ENCODE measurements at places on chromosomes 7 and 10.

DNA sequence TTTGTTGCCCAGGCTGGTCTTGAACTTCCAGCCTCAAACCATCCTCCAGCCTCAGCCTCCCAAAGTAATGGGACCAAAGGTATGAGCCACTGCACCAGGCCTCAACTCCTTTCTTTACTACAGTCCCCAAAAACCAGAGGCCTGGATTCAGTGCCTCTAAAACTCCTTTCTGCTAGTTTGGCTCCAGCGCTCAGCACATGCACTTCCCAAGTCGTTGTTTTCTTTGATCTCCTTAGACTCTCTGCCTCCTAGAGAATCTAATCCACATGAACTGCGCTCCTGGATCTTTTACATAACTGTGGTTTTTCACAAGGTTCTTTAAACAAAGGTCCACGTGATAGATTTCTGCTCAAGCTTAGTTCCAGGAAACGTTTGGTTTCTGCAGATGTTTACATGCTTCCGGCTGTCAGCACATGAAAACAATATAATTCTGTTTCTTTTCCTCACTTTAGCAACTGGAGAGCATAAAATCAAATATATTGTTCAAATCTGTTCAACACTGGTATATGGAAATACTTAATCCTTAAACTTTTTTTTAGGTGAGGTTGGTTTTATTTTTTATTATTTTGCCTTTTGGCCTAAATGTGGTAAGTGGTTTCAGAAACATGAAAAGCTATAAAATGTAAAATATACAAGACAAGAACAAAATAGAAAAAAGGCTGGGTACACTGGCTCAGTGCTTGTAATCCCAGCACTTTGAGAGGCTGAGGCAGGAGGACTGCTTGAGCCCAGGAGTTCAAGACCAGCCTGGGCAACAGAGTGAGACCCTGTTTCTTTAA lies 270.5 kb upstream of the MKLN1 start:
- DNase-seq, result peak; percentile 81

- no peak for DNase-seq
Measured at GRCh38 chr10:113222207-113222606, 272.2 kb downstream of the TCF7L2 start.

DNA sequence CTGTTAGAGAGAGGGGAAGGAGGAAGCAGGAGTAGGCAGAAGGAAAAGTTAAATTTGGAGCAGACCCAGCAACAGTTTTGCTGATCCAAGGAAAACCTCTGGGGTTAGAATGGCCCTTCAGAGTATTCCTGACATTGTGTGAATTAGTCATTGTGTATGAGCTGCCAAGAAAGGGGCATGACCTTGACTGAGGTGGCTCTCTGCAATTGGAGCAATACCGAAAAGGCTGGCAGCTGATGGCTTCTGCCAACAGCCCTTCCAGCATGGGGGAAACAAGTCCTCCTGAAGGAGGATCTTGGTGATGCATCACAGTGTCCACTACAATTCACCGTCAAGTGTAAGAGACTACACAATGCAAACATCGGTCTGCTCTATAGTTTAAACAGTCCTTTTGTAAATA lies 20.6 kb upstream of the WASL start:
- no peak for DNase-seq

- no peak for DNase-seq
Measured at GRCh38 chr7:95755277-95755934, 16.9 kb upstream of the DYNC1I1 start.

DNA sequence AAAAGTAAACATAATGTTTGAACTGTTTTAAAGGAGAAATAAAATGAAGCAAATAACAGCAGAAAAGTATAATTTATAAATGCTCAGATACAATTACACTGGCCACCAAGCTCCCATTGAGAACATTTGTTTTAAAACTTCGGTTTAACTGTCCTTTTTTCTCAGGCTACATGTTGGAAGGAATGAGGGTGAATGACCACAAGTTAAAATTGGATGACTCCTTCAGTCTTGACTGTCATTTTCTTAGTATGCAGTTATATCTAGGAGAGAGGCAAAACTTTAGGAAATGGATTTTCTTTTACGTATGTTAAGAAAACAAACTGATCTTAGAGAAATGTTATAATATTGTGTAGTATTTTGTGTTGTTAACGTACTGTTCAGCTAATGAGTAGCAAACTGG lies 5.0 kb downstream of the TRIM24 start:
- DNase-seq, result no peak

GRCh38 chr7:148238761-148239325 lies 351.7 kb upstream of the C7orf33 start:
- DNase-seq, result no peak

- no peak for DNase-seq
Measured at GRCh38 chr10:79038841-79039201, 29.9 kb upstream of the ZMIZ1 start.

DNA sequence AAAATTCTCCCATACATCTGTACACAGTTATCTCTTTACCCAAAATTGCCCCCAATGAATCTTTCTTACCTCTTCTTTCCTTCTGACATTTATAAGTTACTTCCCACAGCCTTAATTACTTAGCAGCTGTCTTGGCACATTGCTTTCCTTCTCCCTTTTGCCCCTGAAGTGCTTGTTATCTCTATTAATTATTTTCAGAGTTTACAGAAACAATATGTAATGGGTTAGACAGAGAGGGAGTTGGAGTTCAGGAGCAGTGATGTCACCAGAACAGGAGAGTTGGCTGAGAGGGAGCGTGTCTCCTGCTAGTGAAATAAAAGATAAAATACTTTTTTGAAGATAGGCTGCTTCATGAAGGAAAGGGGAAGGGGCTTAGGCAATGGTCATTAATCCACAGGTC lies 57.4 kb downstream of the ITGB8 start:
- DNase-seq, result no peak

- DNase-seq, result no peak
Measured at GRCh38 chr10:27383595-27384542, 120.2 kb upstream of the RAB18 start.

- DNase-seq, result no peak
Measured at GRCh38 chr7:55413442-55413841, 48.3 kb downstream of the LANCL2 start.

GRCh38 chr10:8056871-8057331 lies 2.4 kb downstream of the GATA3 start:
- no peak for DNase-seq

- no peak for DNase-seq
Measured at GRCh38 chr10:95404864-95405263, 114.1 kb upstream of the PDLIM1 start.

GRCh38 chr7:50085344-50085743 lies 7.7 kb downstream of the ZPBP start:
- no peak for DNase-seq

- DNase-seq, result no peak
Measured at GRCh38 chr7:43671521-43671920, 57.8 kb downstream of the COA1 start.

DNA sequence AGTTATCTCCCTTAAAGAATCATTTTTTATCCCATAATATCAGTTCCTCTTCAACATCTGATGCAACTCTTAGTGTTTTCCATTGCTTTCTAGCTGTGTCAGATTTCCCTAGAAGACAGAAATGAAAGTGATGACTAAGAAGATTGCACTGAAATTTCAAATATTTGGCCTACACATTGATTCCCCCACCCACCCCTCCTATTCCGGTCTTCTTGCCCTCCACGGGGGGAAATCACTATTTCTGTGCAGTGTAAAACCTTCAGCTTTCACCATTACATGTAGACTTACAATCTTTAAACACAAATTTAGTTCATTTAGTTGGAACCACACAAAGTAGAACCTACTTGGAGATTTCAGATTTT lies 63.7 kb upstream of the IL6 start:
- DNase-seq, result no peak

GRCh38 chr7:157293413-157293788 lies 43.4 kb upstream of the DNAJB6 start:
- no peak for DNase-seq

GRCh38 chr7:29562307-29562706 lies 1.3 kb upstream of the PRR15 start:
- no peak for DNase-seq

GRCh38 chr7:28483908-28484605 lies 71.7 kb downstream of the CREB5 start:
- DNase-seq, result no peak

- no peak for DNase-seq
Measured at GRCh38 chr10:20228729-20229128, 412.5 kb downstream of the PLXDC2 start.
